ENCODE measurements at places on chromosomes 3 and 15.

- no peak for DNase-seq
Observed at GRCh38 chr3:120894316-120895057, 13.5 kb upstream of the STXBP5L start.

GRCh38 chr3:186453531-186453930, 90.6 kb downstream of the CRYGS start:
- DNase-seq: no peak

DNA sequence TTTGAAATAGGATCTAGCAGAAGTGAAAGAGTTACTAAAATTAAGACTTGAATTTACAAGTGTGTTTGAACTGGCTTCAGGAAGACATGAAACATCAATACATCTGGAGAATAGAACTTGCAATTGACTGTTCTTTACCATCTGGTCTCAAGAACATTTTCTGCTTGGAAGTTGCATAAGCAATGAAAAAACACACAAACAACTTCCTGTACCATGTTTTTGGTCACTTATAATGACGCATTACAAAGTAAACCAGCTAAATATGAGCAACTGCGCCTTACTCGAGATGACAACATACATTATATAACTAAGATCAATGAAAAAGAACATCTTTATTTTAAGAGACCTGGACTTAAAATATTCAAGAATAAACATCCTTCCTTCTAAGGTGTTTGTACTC, 112.5 kb downstream of the TIGIT start:
- no peak for DNase-seq

DNA sequence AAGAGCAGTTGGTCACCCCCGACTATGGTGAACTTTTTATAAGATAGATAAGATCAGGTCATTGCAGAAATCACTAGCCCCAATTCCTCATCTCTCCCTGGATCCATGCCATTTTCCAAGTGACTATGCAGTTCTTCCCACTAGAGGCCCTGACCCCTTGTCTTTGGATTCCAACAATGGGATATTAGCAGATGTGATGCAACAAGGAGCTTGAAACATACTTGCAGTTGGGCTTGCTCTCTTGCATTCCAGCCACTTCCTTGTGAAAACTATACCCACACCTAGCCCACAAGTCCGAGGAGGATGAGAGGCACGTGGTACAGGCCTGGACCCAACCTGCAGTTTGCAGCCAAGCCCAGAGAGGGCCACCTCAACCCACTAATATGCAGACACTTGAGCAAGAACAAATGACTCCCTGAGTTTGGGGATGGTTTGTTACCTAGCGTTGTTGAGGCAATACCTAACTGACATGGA, 60.6 kb downstream of the SUCLG2 start:
- no peak for DNase-seq

DNA sequence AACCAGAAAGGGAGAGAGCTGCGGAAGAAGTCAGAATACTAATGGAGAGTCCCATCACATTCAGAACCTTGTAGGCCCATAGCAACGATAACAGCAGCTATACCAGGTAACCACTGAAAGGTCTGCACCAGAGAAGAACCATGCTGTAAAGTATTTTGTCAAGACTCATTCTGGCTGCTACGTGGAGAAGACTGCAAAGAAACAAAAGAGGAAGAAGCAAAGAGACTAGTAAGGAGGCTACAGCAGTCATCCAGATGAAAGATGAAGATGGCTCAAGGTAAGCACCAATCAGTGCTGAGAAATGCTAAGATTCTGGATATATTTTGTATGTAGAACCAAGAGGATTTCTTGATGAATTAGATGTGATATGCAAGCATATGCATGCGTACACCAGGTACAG, 39.6 kb downstream of the ACAP2 start:
- no peak for DNase-seq

DNA sequence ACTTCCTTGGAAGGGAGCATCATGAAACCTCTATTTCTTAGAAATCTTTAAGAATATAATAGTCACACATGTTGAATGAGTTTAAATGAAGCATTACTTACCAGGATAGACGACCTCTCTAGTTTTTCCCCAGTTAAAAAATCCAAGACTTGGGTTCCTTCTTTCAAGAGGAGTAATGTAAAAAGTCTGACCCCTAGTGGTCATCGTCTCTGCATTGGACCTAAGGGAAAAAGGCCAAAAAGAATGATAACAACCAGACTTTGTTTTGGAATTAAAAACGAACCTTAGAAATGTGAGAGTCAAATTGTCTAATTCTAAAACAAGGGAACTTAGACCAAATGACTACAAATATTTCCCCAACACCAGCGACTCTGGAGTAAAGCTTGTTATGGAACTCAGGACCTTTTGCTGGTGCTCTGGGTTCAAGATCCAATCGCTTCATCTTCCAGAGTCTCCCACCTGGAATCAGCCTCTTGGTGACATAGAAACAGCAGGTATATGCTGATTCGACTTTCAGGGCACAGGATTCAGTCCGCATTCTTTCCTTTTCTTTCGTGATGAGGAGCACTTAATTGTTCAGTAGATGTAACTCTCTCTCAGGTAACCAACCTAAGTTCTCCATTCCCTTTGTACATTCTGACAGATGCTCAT, 214.8 kb upstream of the TPRG1 start:
- DNase-seq: peak; percentile 26

- DNase-seq: no peak
Observed at GRCh38 chr15:67407786-67408185, 113.1 kb upstream of the C15orf61 start.

DNA sequence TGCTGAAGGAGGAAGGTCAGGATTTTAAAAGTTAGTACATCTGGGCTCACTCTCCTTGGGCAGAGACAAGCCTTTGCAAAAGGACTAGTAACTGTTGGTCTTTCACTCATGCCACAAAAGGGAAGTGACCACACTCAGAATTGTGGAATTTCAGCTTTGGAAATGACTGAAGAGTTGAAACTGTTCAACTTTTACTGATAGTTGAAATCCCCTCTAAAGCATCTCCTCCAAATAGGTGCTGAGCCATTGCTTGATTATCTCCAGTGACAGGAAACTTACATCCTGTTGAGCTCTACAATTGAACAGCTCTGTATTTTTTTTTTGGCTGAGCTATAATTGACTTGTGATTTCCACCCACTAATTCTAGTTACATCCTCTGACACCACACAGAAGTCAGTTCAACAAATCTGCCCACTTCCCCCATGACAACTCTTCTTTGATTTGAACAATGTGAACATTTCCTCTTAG, 254.8 kb upstream of the TPRG1 start:
- DNase-seq: peak; percentile 9

- no peak for DNase-seq
Observed at GRCh38 chr3:173139420-173139819, 1.6 kb downstream of the SPATA16 start.

- no peak for DNase-seq
Observed at GRCh38 chr3:95442766-95443165, 1371.6 kb upstream of the EPHA6 start.

DNA sequence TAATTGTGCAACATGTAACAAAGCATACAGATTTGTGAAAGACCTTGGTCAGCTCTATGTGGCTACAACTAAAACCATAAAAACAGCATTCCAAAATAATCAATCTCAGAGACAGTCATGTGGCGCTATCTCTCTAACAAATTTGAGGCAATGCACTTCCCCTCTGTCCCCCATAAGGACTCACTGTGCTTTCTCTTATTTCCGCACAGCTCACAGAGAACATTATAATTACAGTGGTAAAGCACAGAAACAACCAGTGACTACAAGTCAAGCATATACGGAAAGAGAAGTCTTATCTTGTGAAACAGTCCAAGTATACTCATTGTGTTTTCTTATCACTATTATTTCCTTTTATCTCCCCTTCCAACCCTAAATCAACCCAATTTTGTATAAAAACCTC, 64.3 kb downstream of the RYK start:
- DNase-seq: no peak

DNA sequence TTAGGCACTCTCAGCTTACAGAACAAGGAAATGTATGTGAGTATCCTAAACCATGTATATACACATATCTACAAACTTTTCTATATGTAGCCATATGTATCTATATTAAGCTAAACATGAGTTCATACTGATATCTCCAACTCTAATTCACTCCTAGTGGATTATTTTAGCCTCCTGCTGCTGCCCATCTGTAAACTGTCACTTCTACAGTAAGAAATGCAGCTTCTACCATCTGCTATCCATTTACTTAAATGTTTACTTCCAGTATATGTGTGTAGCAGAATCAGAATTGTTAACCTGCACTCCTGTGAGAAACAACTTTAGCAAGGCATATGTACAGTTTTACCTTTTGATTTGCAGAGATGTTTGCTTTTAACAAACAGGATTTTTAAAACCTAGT, 478.5 kb upstream of the CBLB start:
- no peak for DNase-seq

DNA sequence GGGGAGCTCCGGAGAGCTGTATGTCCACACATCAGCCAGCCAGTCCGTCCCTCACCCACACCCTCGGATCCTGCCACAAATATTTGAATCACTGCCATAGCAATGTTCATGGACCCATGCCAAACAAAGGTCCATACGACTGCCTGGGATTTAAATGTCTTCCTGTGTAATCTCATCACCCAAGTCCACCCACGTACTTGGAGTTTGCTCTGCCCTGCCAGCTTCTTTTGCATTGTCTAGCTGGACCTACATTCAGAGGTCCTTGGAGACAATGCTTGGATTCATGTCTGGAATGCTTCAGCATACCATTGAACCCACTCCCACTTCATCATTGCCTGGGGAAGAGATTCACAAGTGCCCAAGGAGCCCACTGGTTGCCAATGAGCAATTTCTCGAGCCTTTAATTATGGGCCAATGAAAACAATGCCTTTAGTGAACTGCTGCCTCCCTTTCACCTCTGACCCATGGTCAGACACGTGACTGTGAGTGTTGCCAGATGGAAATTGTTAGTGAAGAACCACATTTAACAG, 90.4 kb upstream of the PHLDB2 start:
- no peak for DNase-seq

DNA sequence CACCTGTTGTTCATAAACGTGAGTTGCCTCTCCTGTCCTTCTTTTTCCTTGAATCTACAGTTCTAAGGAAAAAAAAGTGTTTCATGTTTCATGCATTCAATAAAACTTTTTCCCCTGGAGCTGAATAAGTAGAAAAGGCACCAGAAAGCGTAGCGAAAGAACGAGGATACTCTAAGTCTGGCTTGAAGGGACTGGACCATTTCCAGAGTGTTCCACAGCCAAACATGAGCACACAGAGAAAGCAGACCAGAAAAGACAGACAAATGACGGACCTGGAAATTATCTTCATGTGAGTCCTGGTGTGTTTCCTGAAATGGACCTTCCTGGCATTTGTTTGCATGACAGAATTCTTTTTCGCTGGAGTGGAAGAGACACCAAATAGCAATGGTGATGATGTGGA, 204.7 kb downstream of the SV2B start:
- no peak for DNase-seq

GRCh38 chr3:13140596-13140995, 67.4 kb upstream of the IQSEC1 start:
- DNase-seq: no peak

DNA sequence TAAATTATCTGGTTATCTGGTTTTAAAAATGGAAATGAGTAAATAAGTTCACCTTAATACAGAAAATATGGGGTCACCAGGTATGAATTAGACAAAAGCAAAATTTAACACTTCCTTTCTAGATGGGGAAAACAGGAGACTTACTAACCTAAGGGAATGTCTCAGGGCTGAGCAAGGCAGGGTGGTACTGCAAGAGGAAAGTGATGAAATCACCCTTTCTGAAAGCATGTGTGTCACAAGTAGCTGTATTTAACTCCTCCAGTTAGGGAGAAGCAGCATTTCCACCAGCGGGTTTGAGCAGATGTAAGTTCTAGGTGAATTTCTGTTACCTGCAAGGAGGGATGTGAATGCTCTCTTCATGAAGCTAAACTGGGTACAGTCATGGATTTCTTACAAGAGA, 629.1 kb downstream of the MECOM start:
- DNase-seq: no peak

- DNase-seq: no peak
Observed at GRCh38 chr3:100047455-100048141, 66.7 kb downstream of the FILIP1L start.

GRCh38 chr3:143203848-143204247, 84.3 kb downstream of the CHST2 start:
- DNase-seq: no peak

- DNase-seq: peak; percentile 25
Observed at GRCh38 chr15:78808550-78808949, 2.7 kb downstream of the ADAMTS7 start.

DNA sequence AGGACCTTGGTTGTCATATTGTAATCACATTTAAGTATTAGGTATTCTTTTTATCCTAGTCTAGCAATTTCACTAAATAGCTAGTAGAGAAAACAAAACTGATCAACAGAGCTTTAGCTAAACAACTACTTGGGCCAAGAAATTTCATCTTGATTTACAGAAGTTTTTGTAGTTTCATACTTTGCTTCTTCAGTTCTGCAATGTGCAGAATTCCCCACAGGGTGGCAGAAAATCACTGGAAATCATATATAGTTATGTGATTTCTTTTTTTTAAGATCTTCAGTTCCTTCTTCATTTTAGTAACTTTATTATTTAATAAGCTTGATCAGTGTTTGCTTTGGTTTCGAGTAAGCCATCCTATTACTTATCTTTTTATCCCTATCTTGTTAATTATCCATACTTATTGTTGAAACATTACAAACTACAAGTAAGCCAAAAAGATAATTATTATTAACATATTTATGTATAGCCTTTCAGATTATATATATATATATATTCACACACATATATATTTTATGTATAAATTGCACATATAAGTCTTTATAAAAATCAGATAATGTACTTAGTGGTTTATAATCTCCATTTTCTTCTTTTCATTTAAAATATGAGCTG, 2.2 kb upstream of the BNIP2 start:
- peak; percentile 57 for DNase-seq

DNA sequence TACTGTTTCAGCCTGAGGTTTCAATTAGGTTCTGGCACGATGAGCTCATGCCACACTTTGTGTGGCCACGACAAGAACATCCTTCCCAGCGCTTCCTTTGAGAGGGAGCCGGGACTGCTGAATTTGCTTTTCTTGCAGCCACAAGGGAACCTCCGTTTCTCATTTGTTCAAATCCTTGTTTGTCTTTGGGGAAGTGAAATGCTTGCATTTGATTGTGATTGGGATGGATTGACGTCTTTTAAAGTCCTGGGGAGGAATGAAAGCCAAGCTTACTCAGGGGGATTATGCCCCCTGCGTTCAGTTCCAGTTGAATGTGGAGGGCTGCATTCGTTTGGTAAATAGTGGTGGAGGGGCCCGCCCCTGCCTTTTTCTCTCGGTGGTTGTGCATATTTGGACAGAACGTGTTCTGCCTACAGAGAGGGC, 277.6 kb downstream of the THSD4 start:
- no peak for DNase-seq

All from CD4-positive, alpha-beta T cell treated with Interleukin-6 for 4 hours (primary cell).